ENCODE measurements at places on chromosomes 3 and 15.

- no peak for DNase-seq
These were observed 57.9 kb downstream of the PYDC2 start for GRCh38 chr3:191518861-191519260.

- no peak for DNase-seq
These were observed 124.0 kb upstream of the ROPN1 start for GRCh38 chr3:124115956-124116355.

GRCh38 chr15:74573987-74574386 lies 33.0 kb downstream of the ARID3B start:
- DNase-seq = no peak

DNA sequence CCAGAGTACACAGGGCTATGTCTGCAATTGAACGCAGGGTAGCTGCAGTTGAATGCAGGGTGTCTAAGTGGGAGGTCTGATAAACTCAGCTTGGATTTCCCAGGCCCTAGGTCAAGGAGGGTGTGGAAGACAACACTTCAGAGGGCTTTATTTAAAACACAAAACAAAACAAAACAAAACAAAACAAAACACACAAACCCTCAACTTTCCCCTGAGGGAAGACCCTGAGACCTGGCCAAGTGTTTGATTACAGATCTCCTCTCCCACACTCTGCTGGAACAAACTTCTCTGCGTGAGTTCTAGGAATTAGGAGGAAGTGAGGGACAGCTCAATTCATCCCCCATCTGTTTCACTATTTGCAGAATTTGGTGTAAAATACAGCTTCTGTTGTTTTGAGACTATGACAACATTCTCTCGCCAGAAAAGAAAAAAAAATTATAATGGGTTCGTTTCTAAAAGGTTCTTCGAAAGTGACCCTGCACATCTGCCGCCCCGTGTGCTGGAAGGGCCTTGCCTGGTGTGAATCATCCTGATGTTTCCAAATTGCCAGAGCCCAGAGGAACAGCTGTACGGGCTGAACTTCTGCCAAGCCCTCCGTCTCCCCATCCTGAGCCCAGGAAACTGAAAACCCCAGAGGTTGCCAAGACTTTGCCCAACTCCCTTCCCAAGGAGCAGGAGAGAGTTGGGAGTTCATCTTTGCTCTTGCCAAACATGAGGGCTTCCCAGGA lies 73.3 kb upstream of the RAD18 start:
- DNase-seq = no peak

DNA sequence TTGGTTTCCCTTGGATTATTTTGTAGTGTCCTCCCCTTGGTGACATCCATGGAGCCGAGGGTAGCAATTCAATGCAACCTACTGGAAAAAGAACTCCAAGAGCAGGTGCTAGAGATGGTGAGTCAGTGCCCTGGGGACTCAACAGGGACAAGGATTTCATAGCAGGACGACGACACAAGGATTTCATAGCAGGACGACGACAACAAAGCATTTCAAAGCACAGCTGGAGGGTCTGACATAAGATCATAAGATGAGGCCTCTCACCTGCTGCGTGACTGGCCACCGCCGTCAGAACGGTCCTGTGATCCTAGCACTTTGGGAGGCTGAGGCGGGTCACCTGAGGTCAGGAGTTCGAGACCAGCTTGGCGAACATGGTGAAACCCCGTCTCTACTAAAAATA lies 22.5 kb downstream of the NRROS start:
- no peak for DNase-seq
